Left cardiac atrium (tissue), 4 donors: ENCODE measurements at places on chromosomes 5 and 9.

- no peak for DNase-seq
These were observed 302.2 kb downstream of the DIRAS2 start for GRCh38 chr9:90340421-90340820.

DNA sequence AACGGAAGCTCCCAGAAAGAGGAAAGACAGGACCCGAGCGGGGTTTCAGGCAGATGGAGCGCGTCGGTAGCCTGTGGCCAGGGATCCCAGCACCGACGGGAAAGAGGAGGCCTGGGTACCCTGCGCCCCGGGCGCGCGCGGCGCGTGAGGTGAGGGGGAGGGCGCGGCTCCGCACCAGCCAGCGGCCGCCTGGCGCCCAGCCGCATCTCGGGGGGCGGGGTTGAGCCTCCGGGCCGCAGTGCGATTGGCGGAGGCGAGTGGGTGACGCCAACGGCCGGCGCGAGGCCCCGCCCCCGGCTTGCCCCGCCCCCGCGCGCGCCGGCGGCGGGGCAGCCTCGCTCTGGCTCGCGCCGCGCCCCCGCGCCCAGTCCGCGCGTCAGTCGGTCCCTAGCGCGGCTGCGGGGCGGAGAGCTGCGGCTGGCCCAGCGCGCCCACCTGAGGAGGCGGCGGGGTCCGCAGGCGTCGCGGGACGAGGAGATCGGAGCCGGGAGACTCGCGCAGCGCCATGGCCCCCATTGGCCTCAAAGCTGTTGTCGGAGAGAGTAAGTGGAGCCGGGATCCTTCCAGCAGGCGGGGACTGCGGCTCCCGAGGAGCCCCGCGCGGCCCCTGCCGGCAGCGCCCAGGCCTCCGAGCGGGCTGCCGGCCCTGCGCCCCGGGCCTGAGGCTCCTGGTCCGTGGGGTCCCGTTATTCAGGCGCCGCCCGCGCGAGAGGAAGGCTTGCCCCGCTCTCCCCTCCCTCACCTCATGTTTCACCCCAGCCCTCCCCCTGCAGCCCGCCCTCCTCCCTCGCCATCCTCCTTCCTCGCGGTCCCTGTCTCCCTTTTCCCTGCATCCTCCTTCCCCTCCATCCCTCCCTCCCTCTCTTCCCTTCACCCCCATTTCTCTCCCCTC, at the start of gene STXBP1:
Gene STXBP1 (plus strand): TSS at position 379 of the 892 bp plus-strand sequence. CDS start 127 bp downstream, at position 506.
- DNase-seq, result peak; percentile 91

DNA sequence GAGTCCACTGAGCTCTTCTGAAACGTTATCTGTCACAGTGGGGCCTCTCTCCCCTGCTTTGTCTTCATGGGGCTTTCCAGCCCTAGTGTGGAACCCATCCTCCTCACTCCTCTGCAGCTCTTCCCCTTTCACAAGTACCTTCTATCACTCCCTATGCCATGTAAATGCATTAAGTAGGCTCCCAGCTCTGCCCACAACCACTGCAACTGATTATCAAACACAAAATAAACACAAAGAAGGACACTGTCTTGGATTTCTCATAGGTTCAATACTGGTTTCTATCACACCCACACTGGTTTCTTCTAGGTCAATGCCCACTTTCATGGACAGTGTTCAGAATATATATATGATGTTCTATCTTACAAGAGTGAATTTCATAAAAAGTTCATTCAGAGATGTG, 139.4 kb downstream of the GNAQ start:
- no peak for DNase-seq

DNA sequence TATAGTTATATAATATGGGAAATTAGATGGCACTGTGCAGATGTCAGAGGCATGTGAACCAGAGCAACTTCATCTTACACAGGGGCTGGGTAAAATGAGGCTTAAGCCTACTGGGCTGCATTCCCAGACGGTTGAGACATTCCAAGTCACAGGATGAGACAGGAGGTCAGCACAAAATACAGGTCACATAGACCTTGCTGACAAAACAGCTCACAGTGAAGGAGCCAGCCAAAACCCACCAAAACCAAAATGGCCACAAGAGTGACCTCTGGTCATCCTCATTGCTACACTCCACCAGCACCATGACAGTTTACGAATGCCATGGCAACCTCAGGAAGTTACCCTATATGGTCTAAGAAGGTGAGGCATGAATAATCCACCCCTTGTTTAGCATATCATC, 479.4 kb downstream of the TLR4 start:
- no peak for DNase-seq

DNA sequence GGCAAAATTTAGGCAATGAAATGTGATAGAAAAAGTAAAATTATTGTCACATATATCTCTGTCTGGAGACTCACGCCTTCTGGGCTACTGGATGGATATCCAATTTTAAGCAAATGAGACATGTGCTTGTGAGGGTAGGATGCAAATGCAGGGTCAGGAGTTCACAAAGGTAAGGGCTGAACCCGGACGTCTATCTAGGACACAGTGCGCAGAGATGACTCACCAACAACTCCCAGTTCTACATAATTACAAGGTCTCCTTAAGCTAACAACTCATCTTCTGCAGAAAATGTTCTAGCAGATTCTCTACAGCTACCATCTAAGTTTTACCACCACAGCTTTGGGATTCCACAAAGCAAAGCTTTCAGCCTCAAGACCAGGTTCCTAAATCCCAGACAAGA, 160.5 kb downstream of the ENTREP1 start:
- DNase-seq, result no peak
